Stimulated activated CD8-positive, alpha-beta memory T cell treated with anti-CD3 and anti-CD28 coated beads, Interleukin-4, amount 100 ng/mL, for 1 hour (primary cell): ENCODE measurements at places on chromosomes 6 and 20.

DNA sequence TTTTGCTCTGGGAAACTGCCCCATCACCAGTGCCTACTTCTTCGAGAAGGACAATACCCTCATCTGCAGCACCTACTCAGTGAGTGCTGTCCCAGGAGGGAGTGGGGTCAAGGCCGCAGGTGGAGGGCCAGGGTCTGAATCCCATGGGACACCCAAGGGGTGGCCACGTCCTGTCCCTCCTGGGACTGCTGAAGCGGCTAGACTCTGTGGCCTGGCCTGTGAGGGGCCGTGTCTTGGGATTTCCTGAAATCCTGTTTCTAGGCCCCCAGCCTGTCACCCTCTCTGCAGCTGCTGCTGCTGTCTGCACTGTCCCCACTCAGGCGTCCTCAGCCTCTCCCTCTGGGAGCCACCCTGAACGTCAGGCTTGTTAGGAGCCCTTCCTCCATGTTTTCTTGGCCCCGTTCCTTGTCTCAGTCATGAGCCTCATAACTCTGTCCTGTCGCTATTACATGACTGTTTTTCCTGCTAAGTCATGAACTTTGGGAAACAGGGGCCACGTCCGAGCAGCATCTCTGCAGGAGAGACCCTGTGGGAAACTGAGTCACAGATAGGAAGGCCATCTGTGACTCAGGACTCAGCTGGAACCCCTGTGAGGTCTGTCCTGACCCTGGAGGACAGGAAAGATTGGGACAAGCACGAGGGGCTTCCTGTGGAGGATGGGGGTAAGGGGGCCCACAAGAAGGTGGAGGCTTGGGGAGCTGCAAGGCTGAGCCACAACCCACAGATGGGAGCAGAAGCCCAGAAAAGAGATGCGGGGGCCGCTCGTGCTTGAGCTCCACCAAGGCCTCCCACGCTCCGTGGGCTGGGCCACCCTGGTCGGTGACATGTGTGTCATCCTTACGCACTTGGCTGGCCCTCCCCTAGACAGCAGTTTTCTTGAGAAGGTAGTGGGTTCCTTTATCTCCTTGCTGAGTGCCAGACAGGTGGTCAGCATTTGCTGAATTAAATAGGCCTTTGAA is 49.9 kb downstream of the EFCAB8 start:
- DNase-seq, result no peak

- no peak for DNase-seq
Measured at GRCh38 chr6:149963212-149963461, 606 bp upstream of the ULBP1 start.

DNA sequence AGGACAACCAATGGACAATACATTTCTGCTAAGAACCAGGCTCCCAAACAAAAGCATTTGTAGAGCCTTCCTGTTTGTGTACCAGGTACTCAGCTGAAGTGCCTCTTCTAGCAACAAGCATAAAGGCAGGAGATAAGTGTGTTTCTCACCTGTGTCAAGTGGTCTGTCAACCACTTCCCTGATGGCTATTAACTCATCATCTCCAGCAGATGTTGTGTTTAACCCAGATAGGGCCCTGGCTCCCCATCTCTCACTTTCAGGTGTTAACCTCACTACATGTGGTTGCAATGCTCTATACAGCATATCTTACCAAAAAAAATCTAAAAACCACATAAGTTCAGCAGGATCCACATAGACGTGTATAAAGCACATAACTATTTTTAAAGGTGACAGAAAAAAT is 9.6 kb upstream of the IL17A start:
- DNase-seq, result no peak

- DNase-seq, result no peak
Measured at GRCh38 chr6:31042806-31043205, 32.5 kb downstream of the MUC22 start.

GRCh38 chr20:10883166-10883565 is 209.4 kb upstream of the JAG1 start:
- no peak for DNase-seq
